ENCODE measurements at places on chromosomes 2 and 18. TPM values are rescaled to one million over a fixed set of nuclear protein-coding genes. Genes with fewer than 3 reads are reported as not detected.

- no peak for DNase-seq
These were observed 43.0 kb upstream of the STK39 start for GRCh38 chr2:168290391-168290790.

GKN1 gene
- not detected for total RNA-seq

AMER3 gene
- total RNA-seq: 0.32 TPM

DNA sequence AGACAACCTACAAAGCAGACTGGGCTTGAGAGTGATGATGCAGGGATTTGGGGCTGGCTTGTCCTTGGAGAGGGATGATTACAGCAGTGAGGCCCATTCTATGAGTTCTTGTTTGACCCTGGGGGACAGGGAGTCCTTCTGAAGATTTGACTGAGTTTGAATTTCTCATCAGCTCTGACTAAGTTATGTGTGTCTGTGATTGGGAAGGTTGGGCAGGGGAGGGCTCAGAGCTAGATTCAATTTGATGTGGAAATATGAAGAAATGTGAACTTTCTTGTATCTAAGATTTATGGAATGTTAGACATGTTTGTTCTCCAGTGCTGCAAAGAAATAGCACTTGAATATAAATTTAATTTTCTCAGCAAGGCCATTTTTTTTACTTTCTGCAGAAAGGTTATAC lies 19.9 kb upstream of the IL1R2 start:
- DNase-seq: no peak

SRSF7 gene
- 82.2 TPM for total RNA-seq
